ENCODE measurements at places on chromosomes 6 and 20. TPM values are rescaled to one million over a fixed set of nuclear protein-coding genes. Genes with fewer than 3 reads are reported as not detected.

Gene CFB
- not detected for total RNA-seq

Gene C6orf15
- total RNA-seq = not detected

Gene ZC2HC1B
- not detected for total RNA-seq

Gene NEU1
- total RNA-seq = 13.0 TPM

Gene OPN5
- total RNA-seq = not detected

Gene FOXC1
- 0.26 TPM for total RNA-seq

Gene PHACTR1
- total RNA-seq = 0.73 TPM

Gene DEF6
- total RNA-seq = 153 TPM
